NCI-H187 (cell line): ENCODE measurements at places on chromosomes 3 and 15.

- DNase-seq: no peak
These were observed 43.4 kb upstream of the SEC22A start for GRCh38 chr3:123158330-123158729.

DNA sequence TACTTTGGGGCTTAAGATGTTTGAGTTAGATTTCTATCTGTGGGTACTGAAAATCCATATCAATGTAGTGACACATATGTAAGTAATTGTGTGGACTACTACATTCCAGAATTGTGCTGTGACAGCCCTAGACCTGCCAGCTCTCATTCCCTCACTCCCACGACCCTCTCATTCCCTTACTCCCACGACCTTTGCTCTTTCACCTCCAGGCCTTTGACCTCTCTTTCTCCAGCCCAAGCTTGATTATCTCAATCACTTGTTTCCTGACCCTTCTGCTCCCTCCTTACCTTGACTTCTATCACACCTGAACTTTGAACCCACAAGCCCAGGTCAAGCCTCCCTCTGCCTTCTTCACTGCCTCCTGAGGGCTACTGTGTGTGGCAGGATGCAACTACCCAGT lies 3.6 kb upstream of the RUVBL1 start:
- no peak for DNase-seq

GRCh38 chr3:16907243-16907642 lies 22.5 kb downstream of the PLCL2 start:
- no peak for DNase-seq

DNA sequence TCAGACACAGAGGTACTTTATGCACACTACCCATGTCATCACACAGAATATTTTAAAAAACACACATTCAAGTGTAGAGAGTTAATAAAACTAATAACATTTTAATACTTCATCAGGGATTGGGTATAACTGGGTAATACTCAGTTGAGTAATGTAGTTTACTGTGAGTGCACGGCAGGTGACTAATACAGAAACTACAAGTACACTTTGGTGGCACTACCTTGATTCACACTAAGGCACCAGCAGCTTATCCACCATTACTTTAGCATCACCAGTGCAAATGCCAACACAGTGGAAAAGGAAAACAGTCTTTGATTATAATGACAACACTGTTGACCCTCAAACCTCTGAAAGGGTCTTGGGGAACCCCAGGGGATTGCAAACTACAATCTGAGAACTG lies 33.6 kb downstream of the ZNF280D start:
- DNase-seq: no peak

DNA sequence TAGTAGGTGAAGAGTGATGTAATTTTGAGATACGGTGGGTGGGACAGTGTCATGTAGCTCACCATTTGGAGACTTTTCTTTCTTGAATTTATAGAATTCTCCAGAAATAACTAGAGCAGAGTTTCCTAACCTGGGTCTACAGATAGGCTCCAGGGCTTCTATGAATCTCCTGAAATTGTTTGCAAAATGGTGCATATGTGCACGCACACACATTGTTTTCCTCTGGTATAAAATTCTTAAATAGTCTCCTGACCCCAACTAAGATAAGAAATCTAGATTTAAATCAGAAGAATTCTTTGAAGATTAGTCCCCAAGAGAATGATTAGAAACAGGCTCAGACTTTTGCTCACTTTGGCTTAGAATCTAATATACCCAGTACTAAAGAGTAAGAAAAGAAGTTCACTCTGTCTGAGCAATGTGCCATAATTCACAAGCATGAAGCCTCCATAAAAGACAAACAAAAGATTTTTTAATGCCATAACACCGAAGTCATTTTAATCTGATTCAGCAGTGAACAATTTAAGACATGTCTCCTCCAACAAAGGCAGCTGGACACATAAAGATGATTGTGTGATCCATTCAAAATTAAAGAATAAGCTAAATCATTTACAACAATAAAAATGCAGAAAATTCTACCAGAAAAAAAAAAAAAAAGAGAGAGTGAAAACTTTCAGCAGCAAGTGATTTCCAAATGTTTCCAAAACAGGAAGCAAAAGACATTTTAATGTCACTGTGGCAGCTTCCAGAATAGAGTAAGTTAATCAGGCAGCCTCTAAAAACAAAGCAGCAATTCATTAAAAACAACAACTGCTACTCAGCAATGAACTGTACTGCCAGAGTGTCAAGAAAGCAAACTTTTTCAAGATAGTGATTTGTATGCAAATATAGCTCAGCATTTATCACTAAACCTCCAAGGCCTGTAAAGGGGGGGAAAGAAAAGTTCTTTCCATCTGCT lies 975.5 kb upstream of the CFAP20DC start:
- DNase-seq: no peak

GRCh38 chr3:177374323-177374722 lies 177.0 kb upstream of the TBL1XR1 start:
- no peak for DNase-seq

GRCh38 chr15:23035964-23036566 lies 3.3 kb downstream of the TUBGCP5 start:
- no peak for DNase-seq

DNA sequence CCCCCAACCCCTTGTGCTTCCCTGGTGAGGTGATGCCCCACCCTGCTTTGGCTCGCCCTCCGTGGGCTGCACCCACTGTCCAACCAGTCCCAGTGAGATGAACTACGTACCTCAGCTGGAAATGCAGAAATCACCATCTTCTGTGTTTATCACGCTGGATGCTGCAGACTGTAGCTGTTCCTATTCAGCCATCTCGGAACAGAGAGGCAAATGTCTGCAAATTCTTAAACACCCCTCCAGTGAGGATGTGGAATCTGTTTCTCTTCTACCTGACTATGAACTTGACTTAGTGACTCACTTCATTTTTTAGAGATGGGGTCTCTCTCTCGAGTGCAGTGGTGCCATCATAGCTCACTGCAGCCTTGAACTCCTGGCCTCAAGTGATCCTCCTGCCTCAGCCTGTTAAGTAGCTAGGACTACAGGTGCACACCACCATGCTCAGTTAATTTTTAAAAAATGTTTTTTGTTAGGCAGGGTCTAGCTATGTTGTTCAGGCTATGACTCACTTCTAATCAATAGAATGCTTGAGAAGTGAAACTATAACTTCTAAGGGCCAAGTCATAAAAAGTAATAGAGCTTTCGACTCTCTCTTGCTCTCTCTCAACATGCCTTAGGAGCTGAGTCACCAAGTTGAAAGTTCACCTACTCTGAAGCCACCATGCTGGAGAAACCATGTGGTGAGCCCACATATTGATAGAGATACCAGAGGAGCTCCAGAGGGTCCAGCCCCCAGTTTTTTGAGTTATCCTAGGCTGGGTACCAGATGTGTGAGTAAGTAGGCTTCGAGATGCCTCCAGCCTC lies 11.5 kb upstream of the PARP14 start:
- DNase-seq: no peak

DNA sequence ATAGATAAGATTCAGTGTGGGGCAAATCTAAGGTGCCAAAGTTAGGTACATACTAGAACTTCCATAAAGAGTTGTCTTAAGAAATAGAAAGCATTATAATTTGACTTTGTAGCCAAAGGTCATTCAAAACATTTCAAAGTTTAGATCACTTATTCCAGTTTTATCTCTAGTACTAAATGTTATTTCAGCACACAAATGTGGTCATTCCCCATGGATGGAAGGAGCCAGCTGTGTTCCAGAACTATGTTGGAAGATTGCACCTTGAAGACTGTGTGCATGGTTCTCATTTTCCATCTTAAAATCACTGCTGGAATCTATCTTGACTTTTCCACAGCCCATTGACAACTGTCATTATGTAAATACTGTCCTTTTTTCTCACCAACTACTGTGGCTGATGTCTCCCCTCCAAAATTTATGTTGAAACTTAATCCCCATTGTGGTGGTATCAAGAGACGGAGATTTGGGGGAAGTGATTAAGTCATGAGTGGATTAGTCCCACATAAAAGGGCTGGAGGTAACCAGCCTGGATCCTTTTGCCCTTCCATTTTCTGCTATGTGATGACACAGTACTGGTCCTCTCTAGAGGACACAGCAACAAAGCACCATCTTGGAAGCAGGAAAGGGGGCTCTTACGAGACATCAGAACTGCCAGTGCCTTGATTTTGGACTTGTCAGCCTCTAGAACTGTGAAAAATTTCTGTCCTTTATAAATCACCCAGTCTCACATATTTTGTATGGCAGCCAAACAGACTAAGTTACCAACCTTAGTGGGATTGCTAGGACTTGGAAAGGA lies 24.0 kb downstream of the TGFBR2 start:
- no peak for DNase-seq

GRCh38 chr3:182104881-182105280 lies 393.2 kb downstream of the SOX2 start:
- no peak for DNase-seq

DNA sequence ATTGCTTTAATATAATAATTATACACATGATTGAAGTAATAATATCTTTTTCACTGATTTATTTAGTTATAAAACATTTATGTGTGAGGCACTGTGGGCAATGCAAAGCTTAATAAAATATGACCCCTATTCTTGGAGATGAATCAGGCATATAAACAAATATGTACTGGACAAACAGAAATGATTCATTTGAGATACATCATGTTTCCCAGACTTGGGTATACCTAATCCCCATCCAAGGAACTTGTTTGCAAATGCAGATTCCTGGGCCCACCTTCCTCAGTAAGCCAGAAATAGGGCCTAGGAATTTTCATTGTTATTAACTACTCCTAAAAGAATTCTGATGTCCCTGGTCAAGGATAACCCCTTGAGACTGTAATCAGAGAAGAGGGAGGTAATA lies 184.2 kb downstream of the CHL1 start:
- no peak for DNase-seq

- no peak for DNase-seq
These were observed 398.6 kb upstream of the WNT5A start for GRCh38 chr3:55885721-55886120.

- no peak for DNase-seq
These were observed 284.1 kb upstream of the NR2E3 start for GRCh38 chr15:71526060-71526820.

DNA sequence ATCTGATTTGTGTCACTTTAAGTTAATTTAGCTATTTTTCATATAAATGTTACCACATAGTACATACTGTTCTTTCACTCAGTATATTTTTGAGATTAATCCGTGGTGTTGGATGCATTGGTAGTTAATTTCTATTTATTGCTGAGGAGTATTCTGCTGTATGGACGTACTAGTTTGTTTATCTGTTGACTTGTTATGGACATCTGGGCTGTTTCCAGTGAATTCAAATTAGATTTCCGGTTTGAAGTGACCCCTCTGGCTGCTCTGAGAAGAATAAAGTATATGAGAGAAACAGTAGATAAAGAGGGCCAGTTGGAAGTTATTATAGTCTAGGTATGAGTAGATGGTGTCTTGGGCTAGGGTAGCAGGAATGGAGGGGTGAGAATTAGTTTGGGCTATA lies 15.6 kb downstream of the KAT2B start:
- DNase-seq: no peak

DNA sequence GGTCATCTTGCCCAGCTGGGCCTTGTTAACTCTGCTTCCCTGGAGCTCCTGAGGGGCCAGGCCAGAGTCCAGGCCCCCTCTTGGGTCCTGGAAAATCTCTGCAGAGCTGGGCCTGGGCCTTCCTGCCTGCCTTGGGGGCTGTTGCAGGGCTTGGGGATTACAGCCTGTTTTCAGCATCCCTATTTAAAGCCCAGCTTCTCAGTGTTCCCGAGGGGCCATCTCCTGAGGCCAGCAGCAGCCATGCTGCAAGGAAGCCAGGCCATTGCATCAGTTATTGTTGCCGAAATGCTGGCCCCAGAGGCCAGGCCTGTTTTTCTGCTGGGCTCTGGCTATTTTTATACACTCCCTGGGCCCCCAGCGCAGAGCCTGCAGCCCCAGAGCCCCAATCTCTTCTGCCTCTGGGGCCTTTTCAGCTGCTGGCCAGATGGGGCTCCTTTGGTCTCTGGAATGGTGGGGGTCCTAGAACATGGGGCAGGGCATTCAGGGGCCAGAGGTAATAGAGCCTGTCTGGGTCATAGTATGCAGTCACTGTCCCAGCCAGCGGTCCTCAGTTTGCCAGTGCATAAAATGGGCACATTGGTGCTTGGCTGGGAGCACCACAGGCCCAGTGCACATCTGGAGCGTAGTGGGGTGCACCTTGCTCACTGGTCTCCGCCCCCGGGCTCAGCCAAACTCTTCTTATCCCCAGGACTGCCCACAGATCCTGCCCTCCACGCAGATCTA lies 28.5 kb downstream of the PLXNA1 start:
- no peak for DNase-seq

- DNase-seq: no peak
These were observed 4.6 kb downstream of the SNRK start for GRCh38 chr3:43290956-43291355.

GRCh38 chr15:49148298-49148697 lies 7.1 kb downstream of the COPS2 start:
- no peak for DNase-seq

DNA sequence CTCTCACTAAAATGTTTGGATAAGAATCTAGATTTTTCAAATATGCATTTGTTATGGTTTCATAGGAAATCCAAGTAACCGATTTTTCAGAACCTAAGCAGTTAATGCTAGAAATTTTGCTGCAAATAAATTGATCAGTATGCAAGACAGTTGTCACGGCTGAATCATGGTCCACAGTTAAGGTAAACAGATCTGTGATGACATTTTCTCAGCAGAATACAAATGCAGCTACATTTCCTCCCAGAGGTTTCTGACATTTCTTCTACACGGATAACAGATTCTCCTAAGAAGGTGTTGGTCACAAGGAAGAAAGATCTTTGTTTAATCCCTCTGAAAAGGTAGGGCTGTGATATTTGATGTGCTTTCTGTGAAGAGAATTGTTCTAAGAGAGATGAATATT lies 36.9 kb downstream of the ARNT2 start:
- no peak for DNase-seq

- no peak for DNase-seq
These were observed 126.5 kb downstream of the PDE8A start for GRCh38 chr15:85108136-85108535.

DNA sequence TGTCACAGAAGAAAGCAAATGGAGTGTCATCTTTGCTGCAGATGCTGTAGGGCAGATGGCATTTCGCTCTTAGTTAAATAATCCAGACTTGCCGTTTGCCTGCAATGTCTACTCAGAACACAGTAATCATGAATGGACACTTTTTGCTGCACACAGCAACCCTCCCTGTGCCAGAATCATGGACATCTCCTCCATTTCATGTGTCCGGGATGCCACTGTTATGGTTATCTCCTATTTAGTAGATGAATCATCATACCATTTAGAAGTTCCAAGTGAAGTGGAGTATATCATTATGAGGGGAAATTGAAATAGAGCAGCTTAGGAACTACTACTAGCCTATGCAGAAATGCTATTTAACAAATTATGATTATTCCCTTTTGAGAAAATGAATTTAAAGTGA lies 118.5 kb downstream of the DUT start:
- DNase-seq: no peak

- DNase-seq: no peak
These were observed 107.2 kb upstream of the LRRC3B start for GRCh38 chr3:26515351-26515750.

DNA sequence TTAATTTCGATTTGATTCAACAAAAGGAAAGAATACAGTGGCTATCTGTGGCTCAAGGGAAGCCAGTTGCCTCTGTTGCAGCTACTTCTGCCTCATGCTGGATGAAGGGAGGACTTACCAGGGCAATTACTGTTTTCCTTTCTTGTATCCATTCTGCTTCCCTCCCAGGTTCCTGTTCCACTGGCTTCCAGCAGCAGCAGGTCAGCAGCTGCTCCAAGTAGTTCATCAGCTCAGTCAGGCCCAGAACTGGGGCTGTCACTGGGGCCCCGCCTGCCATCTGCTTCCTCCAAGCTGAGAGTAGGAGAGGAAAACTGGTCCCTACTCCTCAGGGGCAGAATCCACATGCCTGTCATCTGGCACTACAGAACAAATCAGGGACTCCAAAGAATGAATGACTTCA lies 48.6 kb upstream of the ULK4 start:
- no peak for DNase-seq

GRCh38 chr3:192022412-192022811 lies 561.4 kb downstream of the PYDC2 start:
- no peak for DNase-seq
